ENCODE measurements at places on chromosomes 1 and 21.

DNA sequence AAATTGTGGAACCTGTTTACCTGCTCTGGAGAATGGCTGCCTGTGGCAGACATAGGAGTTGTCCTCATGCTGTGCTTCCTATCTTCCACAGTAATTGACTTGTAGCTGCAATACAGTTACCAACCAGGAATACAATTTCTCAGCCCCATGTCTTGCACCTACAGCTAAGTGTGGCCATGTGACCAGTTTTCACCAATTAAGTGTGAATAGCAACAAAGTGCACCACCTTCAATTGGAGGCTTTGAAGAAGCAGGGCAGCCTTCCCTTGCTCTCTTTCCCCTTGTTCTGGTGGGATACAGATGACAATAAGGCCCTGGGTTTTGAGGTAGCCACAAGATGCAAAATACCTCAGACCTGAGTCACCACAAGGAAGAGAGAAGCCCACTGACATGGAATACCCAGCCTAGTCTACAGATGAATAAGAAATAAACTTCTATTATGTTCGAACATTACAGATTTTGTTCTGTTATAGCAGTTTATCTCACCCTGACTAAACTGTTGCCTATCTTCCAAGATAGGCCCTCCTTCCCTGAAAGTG lies 70.2 kb upstream of the S1PR1 start:
- DNase-seq = no peak

DNA sequence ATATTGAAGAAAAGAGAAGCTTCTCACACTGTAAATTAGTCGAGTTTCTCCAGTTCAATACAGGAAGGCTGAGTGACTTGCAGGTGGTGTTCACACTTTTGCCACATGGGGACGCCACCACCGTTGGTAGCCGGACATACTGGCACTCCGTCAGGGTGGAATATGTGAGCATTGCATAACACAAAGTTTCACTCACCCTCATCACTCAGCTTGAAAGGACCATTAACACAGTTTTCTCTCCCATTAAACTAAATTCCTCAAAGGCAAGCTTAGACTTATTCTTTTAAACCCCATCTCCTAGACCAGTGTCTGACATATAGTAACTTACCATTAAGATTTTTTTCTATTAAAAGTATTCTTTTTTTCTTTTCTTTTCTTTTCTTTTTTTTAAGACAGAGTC lies 105.3 kb upstream of the SERBP1 start:
- peak; percentile 66 for DNase-seq

- DNase-seq = no peak
Observed at GRCh38 chr1:30374400-30375070, 348.9 kb downstream of the MATN1 start.

DNA sequence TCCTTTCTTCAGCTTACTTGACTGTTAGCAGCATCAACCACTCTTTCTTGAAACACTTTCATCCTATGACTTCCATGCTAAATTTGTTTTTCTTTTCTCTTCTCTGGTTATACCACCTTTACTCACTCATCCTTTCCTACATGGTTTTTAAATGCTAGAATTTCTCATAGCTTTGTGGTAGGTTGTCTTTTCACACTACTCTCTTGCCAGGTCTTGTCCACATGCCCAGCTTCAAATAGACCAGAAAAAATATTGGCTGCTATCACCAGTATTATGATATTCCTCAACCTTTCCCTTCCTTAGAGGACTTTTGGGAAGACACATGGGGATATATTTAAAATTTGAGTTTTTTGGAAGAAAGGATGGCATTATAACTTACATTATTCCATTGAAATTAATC lies 48.8 kb downstream of the PPP1R12B start:
- DNase-seq = no peak

- DNase-seq = no peak
Observed at GRCh38 chr1:214420341-214420740, 131.1 kb downstream of the PTPN14 start.

- DNase-seq = no peak
Observed at GRCh38 chr21:38498057-38498833, at the start of gene ERG. Gene ERG (minus strand): TSS chr21:38498477. CDS start chr21:38498380, 97 bp downstream.

- DNase-seq = no peak
Observed at GRCh38 chr1:246274186-246274585, 232.9 kb downstream of the SMYD3 start.

- no peak for DNase-seq
Observed at GRCh38 chr1:10975567-10976326, 36.7 kb upstream of the TARDBP start.

DNA sequence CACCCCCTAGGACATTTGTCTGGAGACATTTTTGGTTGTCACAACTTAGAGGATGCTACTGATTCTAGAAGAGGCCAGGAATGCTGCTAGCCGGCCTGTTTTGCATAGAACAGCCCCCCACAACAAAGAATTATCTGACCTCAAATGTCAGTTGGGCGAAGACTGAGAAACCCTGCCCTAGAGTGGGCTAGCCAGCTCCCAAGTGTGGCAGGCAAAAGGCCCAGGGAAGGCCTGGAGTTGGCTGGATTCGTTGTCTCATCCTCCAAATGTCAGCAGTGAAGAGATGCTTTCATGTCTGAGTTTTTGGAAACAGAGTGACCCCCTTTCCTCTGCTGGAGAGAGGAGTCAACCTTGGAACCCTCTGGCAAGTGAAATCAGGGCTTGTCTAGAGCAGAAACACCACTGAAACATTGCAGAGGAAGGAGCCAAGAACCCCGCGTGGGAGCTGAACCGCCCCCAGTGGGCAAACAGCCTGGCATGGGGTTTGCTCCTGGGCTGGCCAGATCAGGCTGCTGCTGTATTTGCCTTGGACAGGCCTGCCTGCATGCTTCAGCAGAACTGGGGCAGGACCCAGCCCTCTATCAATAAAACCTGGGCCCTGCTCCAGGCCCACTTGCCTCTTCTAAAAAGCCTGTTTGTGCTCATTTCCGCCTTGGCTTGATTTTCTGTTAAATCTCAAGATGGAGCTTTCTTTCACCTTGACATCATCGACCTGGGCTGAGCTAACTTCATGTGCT lies 32.9 kb downstream of the RASSF5 start:
- no peak for DNase-seq

DNA sequence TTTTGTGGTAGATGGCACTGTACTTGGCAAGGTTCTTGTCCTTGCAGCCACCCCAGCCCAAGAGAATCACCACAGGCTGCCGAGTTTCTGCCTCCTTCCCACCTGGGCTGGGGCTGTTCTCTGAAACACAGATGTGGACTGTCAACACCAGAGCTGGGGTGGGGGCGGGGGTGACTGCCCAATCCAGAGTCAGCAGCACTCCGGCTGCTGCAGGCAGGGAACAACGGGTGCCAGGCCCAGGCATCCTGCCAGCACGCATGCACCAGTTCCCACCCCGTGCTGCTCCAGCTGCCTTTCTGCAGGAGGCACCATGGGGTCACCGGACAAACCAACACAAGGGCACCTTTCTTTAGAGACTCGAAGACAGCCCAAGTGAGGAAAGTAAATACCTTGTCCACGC lies 14.1 kb downstream of the TMEM53 start:
- DNase-seq = no peak

- no peak for DNase-seq
Observed at GRCh38 chr1:66050633-66051032, 257.9 kb downstream of the PDE4B start.

DNA sequence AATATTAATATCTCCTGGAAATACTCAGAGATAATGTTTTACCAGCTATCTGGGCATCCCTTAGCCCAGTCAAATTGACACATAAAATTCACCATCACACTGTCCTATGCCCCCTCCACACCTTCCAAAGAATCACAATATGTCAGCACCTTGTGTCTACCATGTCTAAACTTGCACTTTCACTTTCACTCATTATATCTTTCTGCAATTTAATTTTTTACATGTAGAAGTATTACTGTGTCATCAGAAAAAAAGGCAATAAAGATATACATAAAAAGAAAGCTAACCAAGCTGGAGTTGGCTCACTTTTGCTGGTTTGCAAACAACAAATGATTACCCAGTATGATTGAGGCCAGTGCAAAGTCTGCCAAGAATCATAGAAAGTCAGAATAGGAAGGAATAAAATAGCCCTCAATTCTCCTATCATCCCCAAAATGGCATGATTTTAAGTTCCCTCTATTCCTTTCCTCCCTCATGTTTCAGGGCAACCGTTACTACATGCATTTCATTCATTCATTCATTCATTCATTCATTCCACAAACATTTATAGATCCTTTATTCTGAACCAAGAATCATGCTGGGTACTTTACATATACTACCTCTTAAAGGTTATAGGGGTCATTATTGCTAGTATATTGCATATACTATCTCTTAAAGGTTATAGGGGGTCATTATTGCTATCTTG lies 5.9 kb upstream of the LUZP1 start:
- no peak for DNase-seq

- DNase-seq = no peak
Observed at GRCh38 chr1:201707656-201708055, 121.3 kb upstream of the IPO9 start.

DNA sequence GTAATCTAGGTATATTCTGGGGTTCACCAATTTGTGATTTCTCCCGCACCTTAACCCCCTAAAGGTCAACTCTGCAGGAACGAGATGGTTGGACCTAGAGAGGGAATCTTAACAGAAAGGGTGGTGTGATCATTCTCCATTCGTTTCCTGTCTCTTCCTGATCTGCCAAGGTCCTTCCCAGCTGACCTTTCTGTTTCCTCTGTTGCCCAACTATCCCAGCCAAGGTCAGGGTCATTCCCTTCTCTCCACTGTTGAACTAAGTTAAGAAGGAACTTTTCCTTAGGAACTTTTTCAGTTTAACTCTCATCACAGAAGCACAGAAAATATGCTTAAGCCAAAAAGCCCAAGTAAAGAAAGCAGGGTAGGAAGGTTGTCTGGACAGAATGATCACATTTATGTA lies 49.3 kb downstream of the KAZN start:
- no peak for DNase-seq

GRCh38 chr1:223210788-223211120 lies 67.7 kb upstream of the TLR5 start:
- DNase-seq = no peak

DNA sequence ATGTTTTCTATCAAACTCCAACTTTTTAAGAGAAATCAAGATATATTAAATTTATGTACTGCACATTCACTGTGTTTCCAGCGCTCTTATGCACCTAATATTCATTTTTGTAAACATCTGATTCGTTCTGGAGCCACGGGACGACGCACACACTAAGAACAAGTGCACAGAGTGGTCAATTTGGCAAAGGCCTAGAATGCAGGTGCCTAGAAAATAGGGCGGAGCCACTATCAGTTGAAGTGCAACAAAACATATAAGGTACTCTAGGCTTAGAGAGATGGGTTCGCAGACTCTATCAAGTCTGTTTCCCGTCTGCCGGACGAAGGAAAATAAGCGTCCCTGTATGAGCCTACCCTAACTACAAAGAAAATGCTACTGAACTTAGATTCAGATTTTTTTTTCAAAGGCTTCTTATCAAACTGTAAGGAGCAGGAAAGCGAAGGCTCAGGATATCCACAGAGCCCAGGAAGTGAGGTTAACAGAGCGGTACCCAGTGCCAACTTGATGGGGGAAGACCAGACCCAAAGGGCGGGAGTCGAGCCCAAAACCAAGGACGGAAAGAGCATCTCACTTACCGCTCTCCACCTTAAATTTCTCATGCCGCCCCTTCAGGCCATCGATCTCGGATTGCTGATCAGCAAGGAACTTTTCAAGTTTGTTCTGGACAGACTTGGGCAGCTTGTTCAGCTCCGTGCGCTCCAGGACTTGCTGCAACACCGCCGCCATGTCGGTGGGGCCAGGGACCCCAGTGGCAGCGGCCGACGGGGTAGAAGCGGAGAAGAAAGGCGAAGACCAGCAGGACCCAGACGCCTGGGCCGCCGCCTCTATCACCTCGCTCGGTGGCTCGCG lies 526 bp downstream of the TPR start:
- peak; percentile 30 for DNase-seq

GRCh38 chr1:115158181-115158580 lies 68.9 kb upstream of the TSPAN2 start:
- DNase-seq = no peak

GRCh38 chr1:184941410-184941733 lies 32.9 kb downstream of the NIBAN1 start:
- DNase-seq = no peak

GRCh38 chr1:225380691-225381090 lies 47.1 kb downstream of the LBR start:
- DNase-seq = no peak

DNA sequence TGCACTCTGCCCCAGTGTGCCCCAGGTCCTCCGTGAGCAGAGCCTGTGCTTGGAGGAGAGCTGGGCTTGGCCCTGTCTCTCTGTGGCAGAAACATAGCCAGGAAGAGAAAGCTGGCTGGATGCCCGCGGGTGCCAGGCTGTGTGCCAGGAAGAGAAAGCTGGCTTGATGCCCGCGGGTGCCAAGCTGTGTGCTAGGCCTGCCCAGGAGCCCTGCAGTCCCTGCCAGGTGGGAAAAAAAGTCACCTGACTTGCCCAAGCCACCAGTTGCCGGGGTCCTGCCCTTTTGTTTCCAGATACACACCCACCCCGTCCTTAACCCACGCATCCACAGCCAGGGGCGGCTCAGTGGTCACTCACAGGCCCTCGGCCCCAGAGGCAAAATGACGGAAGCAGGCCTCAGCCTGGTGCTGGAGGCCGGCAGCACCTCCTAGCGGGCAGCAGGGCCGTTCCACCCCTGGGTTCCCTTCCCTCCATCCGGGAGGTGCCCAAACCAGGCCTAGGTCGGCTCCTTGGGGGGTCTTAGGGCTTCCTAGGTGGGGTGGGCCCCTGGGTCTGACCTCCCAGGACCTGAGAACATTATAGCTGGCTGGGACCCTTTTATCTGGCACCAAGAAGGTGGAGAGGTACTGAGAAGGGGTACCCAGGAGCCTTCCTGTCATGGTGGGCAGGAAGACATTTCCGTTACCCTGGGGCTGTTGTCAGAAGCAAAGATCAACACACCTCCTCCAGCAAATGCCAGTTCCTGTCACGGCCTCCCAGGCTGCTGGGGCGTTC lies 9.1 kb downstream of the ITGB2 start:
- DNase-seq = peak; percentile 72

DNA sequence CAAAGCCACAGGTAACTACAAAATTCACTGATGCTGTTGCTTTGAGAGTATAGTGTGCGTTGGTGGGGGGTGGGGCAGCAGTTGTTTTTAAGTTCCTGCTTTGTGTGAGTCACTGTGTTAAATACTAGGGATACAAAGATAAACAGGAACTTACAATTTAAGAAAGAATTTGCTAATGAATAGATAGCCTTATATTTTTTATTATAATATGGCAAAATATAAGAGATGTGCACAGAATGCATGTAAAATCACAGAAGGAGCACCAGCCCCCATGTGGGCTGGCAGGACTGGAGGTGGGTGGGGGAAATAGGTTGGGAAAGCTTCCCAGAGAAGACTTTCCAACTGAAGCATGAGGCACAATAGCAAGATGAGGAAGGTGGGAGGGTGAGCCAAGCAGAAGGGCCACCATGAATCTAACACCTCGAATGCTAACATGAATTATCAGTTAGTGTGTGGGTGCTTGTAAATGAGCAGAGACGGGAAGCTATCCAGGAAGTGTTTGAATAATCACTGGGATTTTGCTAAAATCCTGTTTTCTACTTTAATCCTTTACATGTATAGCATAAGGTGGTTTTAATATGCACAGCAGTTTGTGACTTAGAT lies 57.0 kb upstream of the RAVER2 start:
- DNase-seq = peak; percentile 69

- no peak for DNase-seq
Observed at GRCh38 chr1:24946861-24947658, 17.0 kb upstream of the RUNX3 start.

GRCh38 chr1:245512181-245512888 lies 357.6 kb downstream of the KIF26B start:
- DNase-seq = no peak

GRCh38 chr1:159196543-159196942 lies 8.1 kb upstream of the ACKR1 start:
- no peak for DNase-seq

Data from hematopoietic multipotent progenitor cell (in vitro differentiated cells).